ENCODE measurements at places on chromosomes 11 and 22. TPM values are rescaled to one million over a fixed set of nuclear protein-coding genes. Genes with fewer than 3 reads are reported as not detected.

- no peak overlapping the region for H3K4me3 ChIP-seq
- no peak overlapping the region for H3K27ac ChIP-seq
- no peaks in the 10 kb centered on the region for H3K4me1 ChIP-seq
- DNase-seq = no peak
- no peaks in the 10 kb centered on the region for H3K27me3 ChIP-seq
Observed at GRCh38 chr11:79200398-79201070, 240.3 kb downstream of the TENM4 start.

GRCh38 chr11:125351033-125351867, 144.8 kb downstream of the FEZ1 start:
- H3K27ac ChIP-seq = no peak overlapping the region
- no peak for DNase-seq
- no peak overlapping the region for H3K4me3 ChIP-seq
- peaks cover 29% of the 10 kb centered on the region for H3K27me3 ChIP-seq
- H3K4me1 ChIP-seq = peaks cover 5% of the 10 kb centered on the region

DNA sequence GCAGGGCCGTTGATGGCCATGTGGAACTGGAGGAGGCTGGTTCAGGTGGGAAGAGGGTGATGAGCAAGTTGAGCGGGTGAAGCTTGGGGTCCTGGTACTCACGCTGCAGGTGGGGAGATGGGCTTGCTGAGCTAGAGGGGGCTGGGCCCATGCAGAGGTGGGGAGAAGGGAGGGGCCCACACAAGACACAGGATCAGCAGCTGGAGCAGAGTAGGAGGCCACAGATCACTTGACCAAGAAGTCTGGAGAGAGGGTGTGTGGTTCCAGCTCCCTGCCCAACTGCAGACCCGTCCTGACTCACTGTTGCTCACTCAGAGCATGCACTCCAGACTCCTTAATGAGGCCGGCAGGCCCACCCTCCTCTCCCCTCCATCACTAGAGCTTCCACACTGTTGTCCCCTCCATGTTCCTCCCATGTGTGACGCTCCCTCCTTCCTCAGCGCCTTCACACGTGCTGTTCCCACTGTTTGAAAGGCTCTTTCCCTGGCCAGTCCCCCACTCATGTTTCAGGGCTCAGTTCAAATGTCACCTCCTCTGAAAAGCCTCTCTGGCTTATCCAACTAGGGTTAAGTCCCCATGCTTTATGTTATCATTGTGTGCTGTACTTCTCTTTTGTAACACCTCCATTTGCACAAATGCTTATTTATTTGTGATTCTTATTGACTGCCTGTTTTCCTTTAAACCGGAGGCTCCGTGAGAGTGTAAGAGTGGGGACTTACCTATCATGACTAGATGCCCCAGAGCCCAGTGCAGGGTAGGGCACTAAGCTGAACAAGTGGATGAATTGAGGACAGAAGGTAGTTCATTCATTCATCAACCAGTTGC, 2.3 kb downstream of the CCDC86 start:
- H3K27ac ChIP-seq = no peak overlapping the region
- H3K27me3 ChIP-seq = no peaks in the 10 kb centered on the region
- H3K4me1 ChIP-seq = peaks cover 40% of the 10 kb centered on the region
- no peak overlapping the region for H3K4me3 ChIP-seq
- DNase-seq = no peak

ACR gene
- not detected for total RNA-seq
